ENCODE measurements at places on chromosomes 1 and 21.

DNA sequence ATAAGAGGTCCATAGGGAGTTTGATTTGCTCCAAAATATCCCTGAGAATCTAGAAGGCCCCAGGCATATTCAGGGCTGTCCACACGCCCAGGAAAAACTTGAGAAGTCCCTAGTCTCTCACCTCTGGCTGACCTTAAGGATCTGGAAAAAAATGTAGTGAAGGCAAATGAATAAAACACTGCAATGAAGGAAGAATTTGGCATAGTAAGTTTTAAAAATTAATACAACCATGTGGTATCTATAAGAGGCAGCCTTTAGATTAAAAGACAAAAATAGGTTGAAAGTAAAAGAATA is 91.3 kb downstream of the COLGALT2 start:
- DNase-seq: no peak

GRCh38 chr1:22689505-22689904 is 21.1 kb upstream of the EPHB2 start:
- DNase-seq: no peak

DNA sequence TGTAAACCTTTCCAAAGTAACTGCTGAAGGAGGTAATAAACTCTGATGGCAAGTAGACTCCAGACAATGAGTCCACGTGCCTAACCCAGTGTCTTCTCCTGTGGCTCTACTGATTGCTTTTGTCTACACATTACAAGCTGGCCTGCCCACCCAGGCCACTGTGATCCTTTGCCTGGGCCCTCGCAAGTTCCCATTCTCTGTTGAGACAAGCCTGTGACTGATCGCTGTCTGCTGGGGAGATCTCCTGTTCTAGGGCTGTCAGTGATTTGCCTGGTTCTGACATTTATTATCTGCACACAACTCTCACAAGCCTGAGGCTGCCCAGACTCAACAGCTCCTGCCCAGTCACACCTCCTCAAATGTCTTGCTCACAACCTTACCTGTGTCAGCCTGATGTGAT is 81.4 kb downstream of the CYYR1 start:
- no peak for DNase-seq

DNA sequence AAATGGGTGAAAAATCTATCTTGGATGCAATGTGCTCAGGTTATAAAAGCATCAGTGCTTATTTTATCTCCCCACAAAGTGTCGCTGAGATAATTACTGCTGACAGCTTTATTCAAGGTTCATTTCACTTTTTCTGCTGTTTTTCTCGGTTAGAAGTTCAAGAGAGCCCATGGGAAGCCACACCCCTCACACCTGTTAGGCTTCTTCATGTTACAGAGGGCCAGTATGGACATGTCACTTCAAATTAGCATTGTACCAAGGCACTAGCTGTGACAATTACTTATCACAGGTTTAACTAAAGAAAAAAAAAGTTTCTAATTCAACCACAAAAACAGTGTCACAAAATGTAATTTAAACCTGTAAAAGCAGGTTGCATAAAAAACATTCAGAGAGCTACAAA is 187.3 kb upstream of the DMRTA2 start:
- no peak for DNase-seq

DNA sequence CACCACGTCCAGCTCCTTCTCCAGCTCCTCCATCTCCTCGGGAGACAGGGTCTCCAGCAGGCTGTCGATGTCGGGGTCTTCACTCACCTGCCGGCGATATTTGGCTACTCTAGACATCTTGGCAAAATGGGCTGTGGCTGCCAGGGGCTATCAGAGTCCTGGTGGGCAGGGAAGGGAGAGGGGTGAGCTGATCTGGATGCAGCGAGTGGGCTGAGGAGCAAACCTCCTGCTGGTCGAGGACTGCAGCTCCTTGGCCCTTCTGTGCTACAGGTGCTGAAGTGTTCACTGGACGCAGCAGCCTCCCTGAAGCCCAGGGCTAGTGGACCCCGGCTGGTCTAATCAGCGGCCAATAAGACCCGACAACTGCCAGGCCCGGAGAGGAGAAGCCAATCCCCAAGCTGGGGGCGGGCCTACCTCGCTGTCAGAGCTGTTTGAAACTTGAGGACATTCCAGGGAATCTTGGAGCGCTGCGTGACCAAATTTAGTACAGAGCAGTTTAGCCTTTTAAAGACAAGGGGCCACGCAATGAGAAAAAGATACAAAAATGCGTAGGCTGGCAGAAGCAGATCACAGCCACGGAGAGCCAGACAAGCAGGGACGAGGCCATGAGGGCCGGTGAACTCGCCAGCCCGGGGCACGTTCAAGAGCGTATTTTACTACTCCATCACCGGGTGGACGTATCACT is at the start of gene LMOD1:
TSS of gene LMOD1 (minus strand) at position 325 of the 685 bp plus-strand sequence. CDS start at position 117, 208 bp downstream.
- DNase-seq: no peak

DNA sequence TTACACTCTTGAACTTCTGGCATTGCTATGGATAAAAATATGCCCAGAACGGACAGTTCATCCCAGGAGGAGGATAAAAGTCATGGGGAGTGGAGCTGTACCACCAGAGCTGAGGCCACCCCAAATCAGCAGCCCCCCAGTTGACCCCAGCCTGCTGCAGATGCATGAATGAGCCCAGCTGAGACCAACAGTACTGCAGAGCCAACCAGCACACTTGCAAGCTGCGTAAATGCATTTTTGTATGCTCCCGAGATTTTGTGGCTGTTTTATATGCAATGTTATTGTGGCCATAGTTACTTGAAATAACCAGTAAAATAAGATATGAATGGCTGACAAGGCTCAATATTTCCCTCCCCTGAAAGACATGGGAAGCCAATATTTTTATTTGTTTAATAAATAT is 264.6 kb downstream of the DUSP10 start:
- DNase-seq: no peak

DNA sequence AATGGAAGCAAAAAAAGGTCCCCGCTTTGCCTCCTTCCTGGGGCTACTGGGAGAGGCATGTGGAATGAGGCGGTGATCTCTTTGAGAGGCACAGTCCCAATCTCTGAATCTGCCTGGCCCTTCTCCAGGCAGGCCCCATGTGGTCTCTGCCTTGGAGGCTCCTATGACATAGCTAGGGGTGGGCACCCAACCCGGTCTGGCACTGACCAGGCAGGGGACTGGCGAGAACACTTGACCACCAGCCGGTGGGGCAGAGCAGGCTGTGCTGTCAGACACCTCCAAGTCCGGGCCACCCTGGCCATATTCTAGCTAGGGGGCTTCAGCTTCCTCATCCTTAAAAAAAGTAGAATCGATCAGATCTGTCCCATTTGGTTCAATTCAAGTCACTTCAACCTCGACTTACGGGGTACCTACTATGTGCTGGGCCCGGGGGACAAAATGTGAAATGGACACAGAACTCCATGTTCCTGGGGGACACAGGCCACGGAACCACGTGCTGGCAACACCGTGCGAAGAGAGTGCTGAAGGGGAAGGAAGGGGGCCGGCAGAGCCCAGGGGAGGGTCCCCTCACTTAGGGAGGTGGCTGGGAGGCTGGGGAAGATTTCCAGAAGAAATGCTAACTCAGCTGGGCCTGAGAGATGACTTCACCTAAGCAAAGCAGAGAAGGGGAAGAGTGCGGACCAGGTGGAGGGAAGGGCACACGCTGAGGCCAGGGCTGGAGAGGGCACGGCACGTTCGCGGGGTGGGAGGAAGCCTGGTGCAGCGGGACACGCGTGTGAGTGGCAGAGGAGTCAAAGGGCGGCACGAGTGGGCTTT is 33.3 kb downstream of the HSPG2 start:
- DNase-seq: no peak

- DNase-seq: no peak
Measured at GRCh38 chr1:204692325-204692840, 6.8 kb upstream of the LRRN2 start.

- DNase-seq: no peak
Measured at GRCh38 chr21:14838400-14838799, 226.4 kb downstream of the NRIP1 start.

DNA sequence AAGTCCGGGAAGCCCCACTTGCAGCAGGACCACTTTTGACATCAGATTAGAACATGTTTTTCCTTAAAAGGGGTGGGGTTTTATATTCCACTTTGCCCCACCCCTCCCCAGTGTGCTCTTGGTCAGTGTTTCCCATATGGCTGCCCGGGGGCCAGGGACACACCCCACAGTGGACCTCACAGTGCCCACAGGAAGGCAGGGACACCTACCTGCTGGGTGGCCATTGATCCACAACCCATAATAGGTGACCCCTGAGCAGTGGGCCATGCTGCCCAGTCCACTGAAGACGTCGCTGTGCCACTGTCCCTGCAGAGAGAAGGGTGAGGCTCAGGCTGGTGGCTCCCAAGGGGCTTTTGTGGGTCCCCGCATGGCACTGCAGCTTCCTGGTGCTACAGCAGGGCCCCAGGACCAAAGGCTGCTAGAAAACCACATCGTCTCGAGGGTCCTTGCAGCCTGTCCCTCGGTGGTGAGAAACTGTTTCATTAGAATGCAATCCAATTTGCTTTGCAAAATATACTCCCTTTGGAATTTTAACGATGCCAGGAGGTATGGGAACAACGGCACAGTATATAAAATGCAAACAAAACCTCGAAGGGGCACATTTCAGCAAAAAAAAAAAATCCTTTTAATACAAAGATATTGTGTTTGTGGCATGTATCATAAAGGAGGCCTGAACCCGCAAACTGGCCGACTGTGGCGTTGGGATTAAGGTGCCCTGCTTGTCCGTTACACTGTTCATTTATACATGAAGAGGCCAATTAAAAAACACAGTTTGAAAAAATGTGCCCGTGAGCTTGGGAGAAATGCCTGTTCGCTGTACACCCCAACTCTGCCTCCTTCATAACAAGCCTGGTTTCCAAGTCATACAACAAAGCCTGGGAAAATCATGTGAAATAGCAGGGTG is 16.9 kb downstream of the MORN1 start:
- no peak for DNase-seq

- no peak for DNase-seq
Measured at GRCh38 chr1:42824481-42825035, 7.4 kb upstream of the SVBP start.

DNA sequence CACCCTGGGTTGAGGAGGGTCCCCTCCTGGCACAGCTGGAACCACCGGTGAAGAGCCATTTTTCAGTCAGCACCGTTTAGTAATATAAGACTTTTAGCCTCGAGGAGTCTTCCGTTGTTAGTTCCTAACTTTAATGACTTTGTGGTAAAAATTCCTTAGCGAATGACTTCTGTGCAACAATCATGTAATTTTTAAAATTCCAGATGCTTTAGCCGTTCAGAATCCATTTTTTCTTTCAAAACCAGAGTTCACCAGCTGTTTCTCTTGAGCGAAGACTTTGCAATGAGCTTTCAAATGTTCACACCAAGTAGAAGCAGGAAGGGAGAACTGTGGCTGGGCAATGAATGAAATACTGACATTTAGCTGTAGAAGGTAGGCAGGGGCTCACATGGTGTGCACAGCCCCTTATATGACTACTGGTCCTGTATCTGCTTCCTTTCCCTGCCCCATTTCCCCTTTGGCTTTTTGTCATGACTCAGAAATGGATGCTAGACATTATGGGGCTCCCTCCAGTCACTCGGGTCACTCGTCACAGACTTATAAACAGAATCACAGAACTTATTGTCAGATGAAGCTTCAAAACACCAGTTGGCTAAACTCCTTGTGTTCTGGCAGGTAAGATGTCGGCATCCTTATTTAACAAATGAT is 4.1 kb downstream of the DISC1 start:
- DNase-seq: no peak

DNA sequence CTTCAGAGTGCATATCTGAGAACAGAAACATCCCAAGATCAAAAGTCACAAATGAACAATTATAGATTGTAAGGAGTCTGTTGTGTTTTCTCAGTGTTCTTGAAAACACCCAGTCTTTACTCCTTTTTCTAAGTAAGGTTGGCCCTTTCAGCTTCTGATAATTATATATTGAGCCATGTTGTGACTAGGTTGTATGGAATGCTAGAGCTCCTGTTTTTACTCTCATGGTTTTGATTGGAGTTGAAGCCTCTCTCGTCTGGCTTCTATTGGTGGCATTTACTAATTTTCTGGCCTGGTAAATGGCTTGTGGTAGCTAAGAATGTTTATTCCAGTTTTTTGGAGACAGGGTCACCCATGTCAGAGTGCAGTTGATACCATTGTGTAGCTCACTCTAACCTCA is 84.7 kb downstream of the NDUFS5 start:
- no peak for DNase-seq

GRCh38 chr1:11802616-11802972 is 3.2 kb downstream of the MTHFR start:
- DNase-seq: no peak

DNA sequence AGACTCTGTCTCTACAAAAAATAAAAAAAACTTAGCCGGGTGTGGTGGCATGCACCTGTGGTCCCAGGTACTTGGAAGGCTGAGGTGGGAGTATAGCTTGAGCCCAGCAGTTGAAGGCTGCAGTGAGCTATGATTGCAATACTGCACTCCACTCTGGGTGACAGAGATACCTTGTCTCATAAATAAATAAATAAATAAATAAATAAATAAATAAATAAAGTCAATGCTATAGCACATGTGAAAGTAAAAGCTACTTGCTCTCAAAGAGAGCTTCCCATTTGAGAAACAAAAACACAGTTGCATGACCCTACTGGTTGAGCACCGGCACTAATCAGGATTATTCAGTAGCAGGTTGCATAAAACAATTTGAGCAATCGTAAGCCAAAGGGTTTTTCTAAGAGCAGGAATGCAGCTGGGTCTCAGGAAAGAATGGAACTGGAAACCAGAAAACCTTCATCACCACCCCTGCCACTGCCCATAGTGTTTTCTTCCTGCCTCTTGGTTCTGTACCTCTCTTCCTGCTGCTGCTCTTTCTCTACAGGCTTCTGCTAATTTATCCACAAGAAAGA is 29.3 kb upstream of the DNAH14 start:
- DNase-seq: no peak

- no peak for DNase-seq
Measured at GRCh38 chr1:83900524-83900923, 98.4 kb downstream of the TTLL7 start.

DNA sequence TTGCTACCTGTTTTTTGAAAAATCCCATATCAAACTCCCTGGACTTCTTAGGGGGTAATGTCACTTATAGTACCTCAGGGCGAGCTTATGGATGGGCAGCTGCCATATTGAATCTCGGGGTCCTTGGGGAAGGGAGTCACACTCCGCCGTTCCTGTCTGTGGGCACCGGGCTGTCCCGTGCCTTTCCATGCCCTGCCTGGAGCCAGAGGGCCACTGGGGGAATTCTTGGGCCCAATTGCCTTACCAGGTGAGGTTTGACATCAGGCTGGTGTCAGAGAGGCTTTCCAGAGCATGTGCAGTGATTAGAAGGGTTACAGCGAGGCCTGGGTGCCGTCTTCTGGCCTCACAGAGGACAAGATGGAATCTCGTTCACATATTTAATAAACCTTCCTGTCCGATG is 28.8 kb downstream of the QSOX1 start:
- no peak for DNase-seq
